ENCODE measurements at places on chromosomes 16 and 17.

DNA sequence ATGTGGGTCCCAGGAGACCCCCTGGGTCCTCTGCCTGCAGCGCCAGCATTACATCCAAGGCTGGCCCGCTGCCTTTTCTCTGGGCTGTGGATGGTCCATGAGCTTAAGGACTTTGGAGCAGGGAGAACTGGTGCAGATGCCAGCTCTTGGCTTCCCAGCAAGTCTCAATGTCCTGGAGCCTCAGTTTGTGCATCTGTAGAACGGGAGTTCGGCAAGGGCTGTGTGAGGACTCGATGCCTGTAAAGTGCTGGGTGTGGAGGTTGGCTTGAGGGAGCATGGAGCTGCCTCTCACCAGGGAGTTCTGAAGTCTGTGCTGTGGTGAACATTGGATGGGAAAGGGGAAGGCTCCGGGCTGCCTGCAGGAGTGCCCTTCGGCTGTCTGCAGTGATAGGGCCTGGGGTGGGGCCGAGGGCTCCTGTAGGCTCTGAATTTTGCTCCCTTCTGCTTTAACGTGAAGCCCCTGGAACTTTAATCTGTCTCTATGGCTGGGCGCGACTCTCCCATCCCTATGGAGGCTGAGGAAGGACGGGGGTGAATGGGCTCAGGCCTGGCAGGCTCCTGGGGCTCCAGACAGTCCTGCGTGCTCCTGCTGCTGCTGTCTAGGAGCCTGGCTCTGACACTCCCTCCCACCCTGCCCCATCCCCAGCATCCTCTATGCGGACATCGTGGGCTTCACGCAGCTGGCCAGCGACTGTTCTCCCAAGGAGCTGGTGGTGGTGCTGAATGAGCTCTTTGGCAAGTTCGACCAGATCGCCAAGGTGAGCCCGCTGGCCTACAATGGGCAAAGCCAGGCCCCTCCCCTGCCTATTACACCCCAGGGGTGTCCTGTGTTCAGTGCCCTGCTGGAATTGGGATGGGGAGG is 27.9 kb downstream of the ADCY7 start:
- DNase-seq, result no peak

- DNase-seq, result no peak
Observed at GRCh38 chr16:87550495-87550961, 51.8 kb upstream of the JPH3 start.

- peak; percentile 6 for DNase-seq
Observed at GRCh38 chr16:48365025-48365600, 20.1 kb downstream of the SIAH1 start.

DNA sequence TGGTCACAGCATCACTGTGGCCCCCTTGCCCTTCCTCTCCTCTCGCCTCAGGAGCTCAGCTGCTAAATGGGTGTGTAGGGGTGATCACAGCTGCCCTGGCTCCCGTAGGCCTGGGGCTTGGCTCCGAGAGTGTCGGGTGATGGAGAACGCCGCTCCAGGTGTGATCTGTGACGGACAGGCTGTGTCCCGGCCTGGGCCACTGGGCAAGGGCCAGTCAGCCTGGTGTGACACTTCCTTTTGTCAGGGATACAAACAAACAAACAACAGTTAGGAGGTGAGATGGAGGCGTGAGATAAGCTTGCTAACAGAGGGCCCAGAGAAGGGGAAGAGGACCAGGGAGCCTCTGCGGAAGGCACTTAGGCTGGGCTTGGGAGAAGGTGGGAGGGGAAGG is 2.0 kb downstream of the ADGRG1 start:
- DNase-seq, result no peak

- DNase-seq, result no peak
Observed at GRCh38 chr16:88936556-88937205, 40.3 kb downstream of the CBFA2T3 start.

Data from fibroblast of skin of abdomen (primary cell).